ENCODE measurements at places on chromosomes 6 and 20. TPM values are rescaled to one million over a fixed set of nuclear protein-coding genes. Genes with fewer than 3 reads are reported as not detected.

GRCh38 chr20:7144464-7144863 lies 377.0 kb downstream of the BMP2 start:
- H3K27me3 ChIP-seq = no peaks in the 10 kb centered on the region
- H3K4me1 ChIP-seq = no peaks in the 10 kb centered on the region
- no peaks in the 10 kb centered on the region for H3K36me3 ChIP-seq
- H3K4me3 ChIP-seq = no peak overlapping the region
- DNase-seq = no peak

- no peaks in the 10 kb centered on the region for H3K4me1 ChIP-seq
- no peak overlapping the region for H3K27ac ChIP-seq
- no peaks in the 10 kb centered on the region for H3K36me3 ChIP-seq
- H3K4me3 ChIP-seq = no peak overlapping the region
Observed at GRCh38 chr6:131295081-131295480, 159.8 kb downstream of the AKAP7 start.

SIRPD gene
- not detected for total RNA-seq

LGSN gene
- total RNA-seq = not detected

DNA sequence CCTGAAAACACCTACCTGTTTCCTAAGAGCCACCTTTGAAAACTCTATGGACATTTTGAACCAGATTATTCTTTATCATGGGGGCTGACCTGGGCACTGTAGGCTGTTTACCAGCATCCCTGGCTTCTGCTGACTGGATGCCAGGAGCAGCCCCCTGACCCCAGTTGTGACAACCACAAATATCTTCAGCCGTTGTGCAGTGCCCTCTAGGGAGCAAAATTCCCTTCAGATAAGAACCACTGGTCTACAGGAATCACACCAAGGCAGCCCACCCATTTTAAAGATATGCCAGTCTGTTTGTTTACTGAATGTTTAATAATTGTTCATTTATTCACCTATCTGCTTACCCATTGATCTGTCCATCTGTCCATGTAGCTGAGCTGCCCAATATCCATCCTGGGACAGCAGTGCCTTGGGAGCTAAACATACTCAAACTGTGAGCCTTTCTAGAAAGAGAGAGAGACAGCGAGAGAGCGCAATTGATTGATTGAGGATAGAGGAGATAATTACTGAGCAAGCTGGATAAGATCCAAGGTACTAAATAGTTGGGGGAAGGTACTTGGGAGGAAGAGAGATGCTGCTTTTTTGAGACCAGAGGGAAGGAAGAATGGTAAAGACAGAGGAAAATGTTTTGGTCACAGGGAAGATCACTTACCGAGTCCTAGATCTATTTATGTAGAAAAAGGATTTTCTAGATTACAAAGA lies 276.8 kb downstream of the NRN1 start:
- no peaks in the 10 kb centered on the region for H3K4me1 ChIP-seq
- H3K36me3 ChIP-seq = no peaks in the 10 kb centered on the region
- H3K4me3 ChIP-seq = no peak overlapping the region
- H3K27ac ChIP-seq = no peak overlapping the region
- peaks cover 12% of the 10 kb centered on the region for H3K27me3 ChIP-seq

- no peak overlapping the region for H3K27ac ChIP-seq
- no peak overlapping the region for H3K4me3 ChIP-seq
- H3K36me3 ChIP-seq = no peaks in the 10 kb centered on the region
- H3K4me1 ChIP-seq = no peaks in the 10 kb centered on the region
Observed at GRCh38 chr20:20780127-20780824, 67.8 kb upstream of the RALGAPA2 start.

GRCh38 chr20:64113796-64114355 lies 6.5 kb upstream of the NPBWR2 start:
- H3K4me3 ChIP-seq = no peak overlapping the region
- H3K27me3 ChIP-seq = peaks cover 64% of the 10 kb centered on the region
- no peaks in the 10 kb centered on the region for H3K36me3 ChIP-seq
- peaks cover 26% of the 10 kb centered on the region for H3K4me1 ChIP-seq
- DNase-seq = no peak
- no peak overlapping the region for H3K27ac ChIP-seq

DNA sequence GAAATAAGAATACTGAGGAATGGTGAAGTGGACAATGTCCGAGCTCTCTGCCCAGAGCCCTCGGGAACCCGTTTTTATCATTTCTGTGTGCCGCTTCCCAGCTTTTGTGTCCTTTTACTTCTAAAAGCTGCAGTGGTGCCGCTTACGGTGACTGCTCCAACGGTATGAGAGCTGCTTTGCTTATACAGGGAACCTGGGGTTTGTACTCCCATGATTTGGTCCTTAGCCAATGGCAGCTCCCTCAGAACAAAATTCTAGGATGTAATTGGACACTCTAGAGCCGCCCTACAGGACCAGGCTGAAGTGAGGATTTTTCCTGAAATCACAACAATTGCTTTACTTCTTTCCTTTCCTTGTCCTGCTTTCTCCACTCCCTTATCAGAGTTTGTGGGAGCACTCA lies 24.2 kb upstream of the PCSK2 start:
- no peak for DNase-seq
- H3K4me3 ChIP-seq = no peak overlapping the region
- H3K27me3 ChIP-seq = no peaks in the 10 kb centered on the region
- no peaks in the 10 kb centered on the region for H3K36me3 ChIP-seq
- H3K4me1 ChIP-seq = no peaks in the 10 kb centered on the region
- no peak overlapping the region for H3K27ac ChIP-seq

DNA sequence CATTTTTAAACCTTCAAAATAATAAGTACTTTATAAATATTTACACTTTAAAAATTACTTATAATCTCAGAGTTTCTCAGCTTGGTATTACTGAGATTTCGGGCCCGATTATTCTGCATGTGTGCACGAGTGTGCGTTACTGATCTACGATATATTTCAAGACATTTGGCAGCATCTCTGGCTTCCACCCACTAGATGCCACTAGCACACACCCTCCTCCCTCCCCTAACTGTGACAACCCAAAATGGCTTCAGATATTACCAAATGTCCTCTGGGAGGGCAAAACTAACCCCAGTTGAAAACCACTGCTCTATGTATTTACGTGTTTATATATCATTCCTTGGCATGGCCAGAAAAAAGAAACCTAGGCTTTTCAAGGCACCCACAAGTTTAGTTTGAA lies 95.9 kb downstream of the FYN start:
- DNase-seq = peak; percentile 23
- H3K27ac ChIP-seq = no peak overlapping the region
- H3K36me3 ChIP-seq = no peaks in the 10 kb centered on the region
- H3K4me3 ChIP-seq = no peak overlapping the region
- peaks cover 11% of the 10 kb centered on the region for H3K4me1 ChIP-seq
- H3K27me3 ChIP-seq = no peaks in the 10 kb centered on the region

RIMS1 gene
- total RNA-seq = not detected

- peak overlapping the region; percentile 94 for H3K27ac ChIP-seq
- peak overlapping the region; percentile 58 for H3K4me3 ChIP-seq
- H3K36me3 ChIP-seq = peaks cover 19% of the 10 kb centered on the region
- no peaks in the 10 kb centered on the region for H3K27me3 ChIP-seq
- peaks cover 2% of the 10 kb centered on the region for H3K4me1 ChIP-seq
Observed at GRCh38 chr6:70394518-70395300, 18.6 kb upstream of the FAM135A start.

NKX2-2 gene
- not detected for total RNA-seq

- no peaks in the 10 kb centered on the region for H3K4me1 ChIP-seq
- DNase-seq = no peak
- no peak overlapping the region for H3K4me3 ChIP-seq
- H3K27ac ChIP-seq = no peak overlapping the region
- H3K36me3 ChIP-seq = no peaks in the 10 kb centered on the region
- no peaks in the 10 kb centered on the region for H3K27me3 ChIP-seq
Observed at GRCh38 chr6:155466539-155466938, 10.9 kb upstream of the NOX3 start.

DNA sequence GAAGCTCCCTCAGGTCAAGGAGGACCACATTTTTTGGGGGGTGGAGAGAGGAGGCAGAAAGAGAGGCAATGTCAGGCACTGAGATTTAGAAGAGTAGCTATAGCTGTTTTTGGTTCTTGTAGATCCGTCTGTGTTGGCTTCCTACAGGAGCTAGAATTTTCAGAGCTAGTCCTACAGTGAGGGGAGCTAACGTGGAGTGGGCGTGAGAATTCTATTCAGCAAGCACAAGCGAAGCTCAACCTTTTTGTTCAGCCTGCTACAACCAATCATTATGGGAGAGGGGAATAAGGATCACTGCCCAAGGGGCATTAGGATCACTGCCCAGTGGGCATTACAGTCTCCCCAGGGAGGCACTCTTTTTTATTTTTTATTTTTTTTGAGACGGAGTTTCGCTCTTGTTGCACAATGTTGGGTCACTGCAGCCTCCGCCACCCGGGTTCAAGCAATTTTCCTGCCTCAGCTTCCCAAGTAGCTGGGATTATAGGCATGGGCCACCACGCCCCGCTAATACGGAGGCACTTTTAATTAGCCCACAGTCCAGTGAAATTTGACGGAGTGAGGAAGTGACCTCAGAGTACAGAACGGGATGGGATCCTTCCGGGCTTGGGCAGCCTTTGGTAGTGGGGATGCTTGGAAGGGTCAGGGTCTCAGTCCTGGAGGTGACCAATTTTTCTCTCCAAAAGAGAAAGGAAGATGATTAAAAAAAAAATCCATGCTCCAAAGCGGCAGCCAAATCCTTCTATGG lies 1.1 kb upstream of the PANK2 start:
- H3K27ac ChIP-seq = no peak overlapping the region
- peaks cover 7% of the 10 kb centered on the region for H3K4me1 ChIP-seq
- no peak for DNase-seq
- H3K36me3 ChIP-seq = peaks cover 25% of the 10 kb centered on the region
- H3K27me3 ChIP-seq = no peaks in the 10 kb centered on the region
- H3K4me3 ChIP-seq = peak overlapping the region; percentile 95

DNA sequence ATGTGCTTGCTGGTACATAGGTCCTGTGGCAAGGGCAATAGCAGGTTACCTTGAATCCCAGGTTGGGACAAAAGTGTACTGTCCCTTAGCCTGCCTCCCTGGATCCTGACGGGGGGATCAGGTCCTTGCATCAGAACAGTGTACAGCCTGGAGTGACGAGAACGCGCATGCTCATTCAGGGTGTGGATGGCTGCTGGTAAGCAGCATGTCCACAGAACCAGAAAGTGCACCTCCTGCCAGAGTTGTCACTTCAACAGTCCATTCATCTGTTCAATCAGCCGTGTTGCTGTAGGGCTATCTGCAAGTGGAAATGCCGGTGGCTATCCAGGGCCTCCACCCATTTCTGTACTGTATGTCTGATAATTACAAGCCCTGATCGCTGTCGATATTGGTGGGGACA lies 236.3 kb upstream of the SOX4 start:
- H3K4me3 ChIP-seq = no peak overlapping the region
- H3K36me3 ChIP-seq = no peaks in the 10 kb centered on the region
- H3K27me3 ChIP-seq = peaks cover 36% of the 10 kb centered on the region
- no peaks in the 10 kb centered on the region for H3K4me1 ChIP-seq
- no peak for DNase-seq

BAK1 gene
- 28.2 TPM for total RNA-seq

DNA sequence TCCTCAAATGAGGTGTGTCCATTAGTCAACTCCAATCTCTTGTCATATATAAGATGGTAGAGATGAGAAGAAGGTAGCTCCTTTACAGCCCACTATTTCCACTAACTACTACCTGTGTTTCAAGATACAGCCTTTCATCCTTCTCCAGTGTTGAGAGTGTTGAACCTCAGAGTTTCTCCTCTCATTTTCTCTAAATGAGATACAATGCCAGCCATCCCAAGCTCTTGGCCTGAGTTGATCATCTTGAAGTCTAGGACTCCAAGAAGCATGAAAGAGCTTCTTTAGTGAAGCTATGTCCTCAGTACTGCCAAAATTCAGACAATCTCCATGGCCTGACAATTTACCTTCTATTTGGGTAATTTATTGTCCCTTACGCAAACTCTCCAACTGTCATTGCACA lies 548 bp upstream of the HLA-DRA start:
- no peaks in the 10 kb centered on the region for H3K4me1 ChIP-seq
- H3K27ac ChIP-seq = no peak overlapping the region
- H3K4me3 ChIP-seq = no peak overlapping the region
- no peaks in the 10 kb centered on the region for H3K36me3 ChIP-seq
- H3K27me3 ChIP-seq = no peaks in the 10 kb centered on the region
- DNase-seq = no peak

CD2AP gene
- total RNA-seq = 41.3 TPM

- H3K27me3 ChIP-seq = no peaks in the 10 kb centered on the region
- no peak for DNase-seq
- H3K4me3 ChIP-seq = no peak overlapping the region
- H3K36me3 ChIP-seq = peaks cover 8% of the 10 kb centered on the region
- H3K4me1 ChIP-seq = no peaks in the 10 kb centered on the region
- H3K27ac ChIP-seq = no peak overlapping the region
Observed at GRCh38 chr20:3572151-3572550, 91.0 kb downstream of the GFRA4 start.

DNA sequence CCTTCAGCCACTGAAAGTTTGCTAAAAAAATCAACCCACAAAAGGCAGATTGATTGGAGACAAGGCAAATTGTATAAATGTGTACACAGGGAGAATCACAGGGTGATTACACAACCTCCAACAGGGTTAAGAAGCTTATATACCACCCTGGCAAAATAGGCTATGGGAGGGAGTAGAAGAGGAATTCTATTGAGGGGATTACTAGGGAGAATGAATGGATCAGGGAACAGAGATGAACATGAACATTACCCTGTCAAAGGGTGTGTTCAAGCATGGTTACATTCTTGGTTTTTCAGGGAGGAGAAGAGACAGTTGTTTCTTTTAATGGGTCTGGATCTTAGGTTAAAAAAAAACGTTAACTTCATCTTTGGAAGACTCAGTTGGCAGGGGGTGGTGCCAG lies 5.1 kb upstream of the MRS2 start:
- H3K4me3 ChIP-seq = no peak overlapping the region
- H3K4me1 ChIP-seq = peaks cover 20% of the 10 kb centered on the region
- H3K36me3 ChIP-seq = no peaks in the 10 kb centered on the region
- H3K27ac ChIP-seq = no peak overlapping the region
- no peaks in the 10 kb centered on the region for H3K27me3 ChIP-seq

DNA sequence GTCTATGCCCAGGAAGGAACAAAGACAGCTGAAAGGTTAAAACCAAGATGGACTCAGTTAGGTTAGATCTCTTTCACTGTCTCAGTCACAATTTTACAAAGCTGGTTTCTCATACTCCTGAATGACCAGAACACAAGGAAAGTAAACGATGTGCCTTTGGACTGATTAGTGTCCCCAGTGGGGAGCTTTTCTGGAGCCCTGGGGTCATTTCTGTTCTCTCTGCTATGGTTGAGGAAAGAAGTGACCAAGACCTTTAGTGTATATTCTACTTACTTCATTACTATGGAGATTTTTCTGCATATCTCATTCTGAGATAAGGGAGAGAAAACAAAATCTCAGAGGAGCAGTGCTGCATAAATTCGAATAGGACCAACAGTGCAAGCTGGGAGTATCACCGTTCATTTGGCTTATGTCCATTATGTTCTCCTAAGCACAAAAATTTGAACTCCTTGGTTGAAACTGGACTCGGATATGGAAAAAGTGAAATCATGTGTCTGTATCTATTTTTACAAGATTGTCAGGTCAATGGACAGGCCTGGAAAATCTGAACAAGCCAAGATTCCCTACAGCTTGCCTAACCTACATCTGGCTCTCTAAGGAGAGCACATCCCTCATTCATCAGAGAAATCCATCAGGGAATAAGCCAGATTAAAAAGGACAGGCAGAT lies 34.4 kb upstream of the ENPP1 start:
- DNase-seq = no peak
- H3K4me1 ChIP-seq = no peaks in the 10 kb centered on the region
- H3K27ac ChIP-seq = no peak overlapping the region
- H3K27me3 ChIP-seq = no peaks in the 10 kb centered on the region

GRCh38 chr6:44162876-44163625 lies 4.4 kb downstream of the CAPN11 start:
- H3K27me3 ChIP-seq = peaks cover 3% of the 10 kb centered on the region
- DNase-seq = no peak
- H3K4me3 ChIP-seq = no peak overlapping the region

SLC22A16 gene
- total RNA-seq = not detected
